ENCODE measurements at places on chromosomes 7 and 10.
A peak's percentile ranks its signal among the peaks of the same experiment; 100 is the strongest.

- no peak for DNase-seq
These were observed 96.9 kb upstream of the ZNF438 start for GRCh38 chr10:31128536-31128935.

DNA sequence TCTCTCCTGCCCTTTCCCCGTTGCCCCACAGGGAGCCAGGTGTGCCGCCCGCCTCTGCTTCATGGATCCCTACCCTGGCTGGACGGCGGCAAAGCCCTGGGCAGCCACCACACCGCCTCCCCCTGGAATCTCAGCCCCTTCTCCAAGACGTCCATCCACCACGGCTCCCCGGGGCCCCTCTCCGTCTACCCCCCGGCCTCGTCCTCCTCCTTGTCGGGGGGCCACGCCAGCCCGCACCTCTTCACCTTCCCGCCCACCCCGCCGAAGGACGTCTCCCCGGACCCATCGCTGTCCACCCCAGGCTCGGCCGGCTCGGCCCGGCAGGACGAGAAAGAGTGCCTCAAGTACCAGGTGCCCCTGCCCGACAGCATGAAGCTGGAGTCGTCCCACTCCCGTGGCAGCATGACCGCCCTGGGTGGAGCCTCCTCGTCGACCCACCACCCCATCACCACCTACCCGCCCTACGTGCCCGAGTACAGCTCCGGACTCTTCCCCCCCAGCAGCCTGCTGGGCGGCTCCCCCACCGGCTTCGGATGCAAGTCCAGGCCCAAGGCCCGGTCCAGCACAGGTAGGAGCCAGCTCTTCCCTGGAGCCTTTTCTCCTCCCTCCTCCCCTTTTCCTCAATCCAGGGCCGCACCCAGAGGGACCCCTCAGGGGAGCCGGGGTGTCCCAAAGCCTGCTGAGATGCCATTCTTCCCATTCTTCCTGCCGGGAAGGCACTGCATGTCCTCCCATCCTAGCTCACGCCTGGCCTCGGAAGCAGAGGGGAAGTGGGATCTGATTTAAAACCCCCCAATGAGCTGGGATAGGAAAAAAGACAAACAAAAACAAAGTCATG, 4.0 kb downstream of the GATA3 start:
- DNase-seq = no peak

DNA sequence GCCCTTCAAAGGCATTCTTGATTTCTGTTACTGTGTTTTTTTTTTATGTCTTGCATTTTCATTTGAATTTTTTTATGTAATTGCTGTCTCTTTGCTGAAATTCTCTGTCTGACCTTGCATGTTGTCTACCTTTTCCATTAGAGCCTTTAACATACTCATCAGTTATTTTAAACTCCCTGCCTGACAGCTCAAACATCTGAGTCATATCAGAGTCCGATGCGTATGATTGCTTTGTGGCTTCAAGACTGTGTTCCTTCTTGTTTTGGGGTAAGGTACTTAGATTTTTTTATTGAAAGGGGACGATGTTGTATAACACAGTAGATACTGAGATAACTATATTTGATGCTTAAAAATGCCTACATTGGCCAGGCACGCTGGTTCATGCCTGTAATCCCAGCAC, 9.7 kb upstream of the TARP start:
- no peak for DNase-seq

DNA sequence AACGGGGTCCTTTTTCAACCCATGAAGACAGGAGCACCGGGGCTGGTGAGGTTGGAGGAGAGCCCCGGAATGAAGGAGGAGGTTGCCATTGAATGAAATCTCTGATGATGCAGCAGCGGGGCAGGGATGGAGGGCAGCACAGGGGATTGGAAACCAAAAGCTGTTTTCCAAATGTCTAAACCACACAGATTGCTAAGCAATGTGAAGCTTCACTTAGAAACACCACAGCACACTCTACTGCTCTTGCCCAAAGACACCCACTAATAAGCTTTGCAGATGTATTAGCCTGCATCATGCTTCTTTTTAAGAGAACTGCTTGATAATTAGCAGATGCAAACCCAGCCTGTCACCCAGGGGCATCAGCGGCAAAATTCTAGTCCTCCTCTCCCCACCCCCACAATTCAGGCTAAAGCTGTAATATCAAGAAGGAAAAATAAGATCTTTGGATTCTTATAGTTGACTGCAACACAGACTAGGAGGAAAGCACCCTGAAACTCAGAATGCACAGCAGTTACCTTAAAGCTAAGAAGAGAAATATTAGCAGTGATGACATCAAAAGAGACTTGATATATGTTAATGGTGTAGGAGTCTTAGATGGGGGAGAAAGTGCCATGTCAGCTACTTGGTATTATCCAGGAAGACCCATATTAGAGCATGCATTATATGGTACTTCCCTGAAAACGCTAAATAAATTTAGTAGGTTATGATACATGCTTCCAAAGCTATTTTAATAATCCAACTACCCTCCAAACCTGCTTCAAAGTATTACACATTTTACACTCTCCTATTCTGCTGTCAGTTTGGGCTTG, 666.7 kb downstream of the KCNMA1 start:
- DNase-seq = no peak

- DNase-seq = peak; percentile 45
These were observed 72.1 kb downstream of the USP6NL start for GRCh38 chr10:11539191-11539868.

DNA sequence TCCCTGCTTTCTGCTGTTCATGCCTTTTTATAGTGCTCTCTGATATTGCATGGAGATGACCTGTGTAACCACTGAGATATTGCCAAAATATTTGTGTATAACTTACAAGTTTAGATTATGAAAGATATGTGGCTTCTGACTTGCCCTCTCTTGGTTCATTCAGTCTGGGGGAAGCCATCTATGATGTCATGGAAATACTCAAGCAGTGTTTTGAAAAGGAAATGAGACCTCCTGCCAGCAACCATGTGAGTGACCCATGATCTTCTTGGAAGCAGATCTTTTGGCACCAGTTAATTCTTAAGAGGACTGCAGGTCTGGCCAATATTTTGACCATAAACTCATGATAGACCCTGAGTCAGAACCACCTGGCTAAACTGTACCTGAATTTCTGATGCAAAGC, 183.0 kb downstream of the THSD7A start:
- DNase-seq = peak; percentile 98

GRCh38 chr10:71698737-71699136, 20.8 kb downstream of the C10orf105 start:
- DNase-seq = no peak

- DNase-seq = no peak
These were observed 315.5 kb downstream of the RPS24 start for GRCh38 chr10:78349165-78349516.

DNA sequence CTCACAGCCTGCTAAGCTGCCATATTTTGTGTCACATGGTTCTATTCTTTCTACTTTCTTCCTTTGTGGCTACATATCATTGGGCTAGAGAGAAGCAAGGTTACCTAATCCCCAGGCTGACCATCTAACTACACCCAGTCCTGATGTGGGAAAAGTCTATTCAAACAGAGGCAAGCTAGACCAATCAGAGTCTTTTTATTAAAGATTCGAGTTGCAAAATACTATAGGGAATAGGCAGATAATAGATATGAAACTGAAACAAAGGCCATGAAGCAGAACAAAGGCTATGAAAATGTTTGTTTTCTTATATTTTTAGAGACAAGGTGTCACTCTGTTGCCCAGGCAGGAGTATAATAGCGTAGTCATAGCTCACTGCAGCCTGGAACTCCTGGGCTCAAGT, 36.7 kb downstream of the MTERF1 start:
- DNase-seq = no peak

DNA sequence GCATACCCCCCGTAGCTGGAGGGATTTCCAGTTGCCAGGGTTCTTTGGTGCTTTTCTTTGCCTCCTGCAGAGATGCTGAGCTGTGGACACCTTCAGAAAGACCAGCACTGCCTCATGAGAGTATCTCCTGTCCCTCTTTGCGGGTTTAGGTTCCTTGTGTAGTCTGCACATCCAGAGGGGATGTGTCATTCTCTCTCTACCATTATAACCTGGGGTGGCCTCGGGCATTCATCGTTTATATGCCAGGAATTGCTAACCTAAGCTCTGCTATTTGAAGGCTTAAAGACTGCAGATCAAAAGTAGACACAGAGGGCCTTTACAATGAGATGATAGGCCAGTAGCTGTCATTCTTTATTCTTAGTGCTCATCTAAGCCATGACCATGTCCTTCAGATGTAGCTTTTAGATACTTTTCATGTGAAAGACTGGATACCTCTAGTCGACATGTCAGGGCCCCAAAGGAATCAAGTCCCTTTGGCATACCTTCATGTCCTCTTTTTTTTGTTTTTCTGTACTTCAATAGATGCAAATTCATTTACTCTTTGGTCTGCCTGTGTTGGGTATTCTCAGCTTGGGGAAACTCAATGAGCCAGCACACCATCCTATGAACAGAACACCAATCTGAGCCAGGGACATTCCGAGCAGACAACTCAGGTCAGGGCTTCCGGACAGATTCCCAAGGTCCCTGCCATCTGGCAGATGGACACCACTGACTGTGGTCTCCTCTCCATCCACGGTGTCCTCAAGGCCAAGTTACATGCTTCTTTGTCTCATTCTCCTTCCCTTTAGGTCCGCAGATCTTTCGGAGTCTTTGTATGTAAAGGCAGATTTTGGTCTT, 129.3 kb downstream of the NRF1 start:
- no peak for DNase-seq

DNA sequence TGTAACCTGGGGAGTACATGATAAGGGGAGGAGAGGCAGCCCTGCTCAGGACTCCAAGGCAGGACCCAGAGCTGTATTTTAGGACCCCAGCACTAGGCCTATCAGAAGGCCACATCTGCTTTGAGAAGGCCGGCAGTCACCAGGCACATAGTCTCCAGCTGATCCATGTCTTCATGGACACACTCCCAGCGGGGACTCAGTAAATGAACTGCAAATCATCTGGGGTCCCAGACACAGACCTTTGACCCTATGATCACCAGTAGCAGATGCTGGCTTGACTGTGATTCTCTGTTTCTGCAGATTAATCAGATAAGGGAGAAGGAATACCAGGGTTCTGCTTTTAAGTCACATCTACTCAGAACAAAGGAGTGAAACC, 341.4 kb upstream of the PODXL start:
- no peak for DNase-seq

DNA sequence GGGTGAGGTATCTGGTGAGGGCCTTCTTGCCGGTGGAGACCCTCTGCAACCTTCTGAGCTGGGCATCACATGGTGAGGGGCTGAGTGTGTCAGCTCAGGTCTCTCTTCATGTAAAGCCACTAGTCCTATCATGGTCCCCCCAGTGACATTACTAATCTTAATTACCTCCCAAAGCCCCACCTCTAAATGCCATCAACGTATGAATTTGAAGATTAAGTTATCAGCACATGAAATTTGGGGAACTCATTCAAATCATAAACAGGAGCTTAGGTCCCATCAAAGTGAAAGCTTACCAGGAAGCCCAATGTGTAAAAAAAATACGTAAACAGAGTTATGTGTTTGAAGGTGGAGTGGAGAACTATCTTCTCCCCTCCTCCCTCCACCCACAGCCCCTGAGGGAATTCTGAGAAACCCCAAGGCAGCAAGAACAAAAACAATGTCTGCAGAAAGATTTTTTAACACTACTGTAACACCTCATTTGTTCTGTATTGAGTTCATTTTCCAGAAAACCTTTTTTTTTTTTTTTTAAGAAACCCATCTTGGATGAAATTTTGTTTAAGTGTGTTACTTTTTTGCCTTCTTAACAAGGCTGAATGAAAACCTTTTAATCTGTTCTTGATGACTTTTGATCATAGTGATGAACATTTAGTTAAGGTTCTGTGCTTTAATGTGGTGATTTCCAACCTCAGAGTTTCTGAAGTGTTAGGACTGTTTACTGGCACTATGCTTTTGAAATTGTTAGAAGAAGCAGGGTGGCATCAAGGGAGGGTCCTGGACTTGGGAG, 19.1 kb upstream of the PCGF5 start:
- DNase-seq = peak; percentile 62

GRCh38 chr10:5321273-5321672, 43.5 kb upstream of the UCN3 start:
- no peak for DNase-seq

- DNase-seq = no peak
These were observed 2.0 kb downstream of the DBNL start for GRCh38 chr7:44046321-44047061.
